ENCODE measurements at places on chromosomes 4 and X.

DNA sequence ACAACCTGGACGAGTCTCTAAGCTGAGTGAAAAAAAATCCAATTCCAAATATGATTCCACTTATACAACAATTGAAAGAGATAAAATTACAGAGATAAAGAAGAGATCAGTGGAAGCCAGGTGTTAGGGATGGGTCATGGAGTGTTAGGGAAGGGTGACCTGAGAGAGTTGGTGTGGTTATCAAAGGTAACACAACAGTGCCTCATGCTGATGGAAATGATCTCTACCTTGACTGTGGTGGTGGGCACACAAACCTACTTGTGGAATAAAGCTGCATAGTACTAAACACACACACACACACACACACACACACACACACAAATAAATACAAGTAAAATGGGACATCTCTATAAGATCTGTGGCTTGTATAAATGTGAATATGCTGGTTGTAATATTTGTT is 26.0 kb downstream of the BEND2 start:
- DNase-seq: no peak

DNA sequence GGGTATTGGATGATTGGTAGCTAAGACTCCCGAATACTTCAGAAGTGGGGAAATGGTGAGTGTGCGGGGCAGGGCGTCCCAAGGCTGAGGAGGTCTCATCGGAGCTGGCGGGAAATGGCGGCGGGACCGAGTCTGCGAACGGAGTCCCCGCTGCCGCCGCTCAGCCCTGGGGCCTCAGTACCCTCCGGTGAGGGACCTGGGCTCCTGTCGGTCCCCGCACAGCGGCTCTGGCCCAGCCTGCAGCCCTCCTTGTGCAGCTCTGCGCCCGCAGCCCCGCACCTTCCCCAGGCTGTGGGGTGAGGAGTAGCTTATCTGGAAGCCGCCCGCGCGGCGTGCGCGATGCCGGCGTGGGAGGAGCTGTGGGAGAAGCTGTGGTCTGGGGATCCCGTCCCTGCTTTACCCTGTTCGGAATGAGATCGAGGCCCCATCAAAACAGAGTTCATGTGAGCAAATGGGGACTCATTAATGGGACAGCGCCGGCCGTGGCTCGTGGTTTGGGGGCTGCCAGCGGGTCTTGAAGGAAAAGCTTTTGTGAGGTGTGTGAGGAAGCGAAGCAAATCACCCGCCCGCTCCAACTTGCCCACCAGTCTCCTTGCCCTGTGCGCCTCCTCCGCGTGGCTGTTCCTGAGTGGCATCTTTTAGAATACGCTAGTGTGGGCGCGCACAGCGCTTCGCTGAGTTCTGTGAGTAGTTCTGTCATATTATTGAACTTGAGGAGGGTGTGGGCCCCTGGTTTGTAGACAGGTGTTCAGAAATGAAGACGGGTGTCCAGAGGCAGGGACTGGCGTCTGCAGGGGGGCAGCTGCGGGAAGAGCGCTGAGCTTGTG is 531 bp downstream of the ZNF141 start:
- no peak for DNase-seq

DNA sequence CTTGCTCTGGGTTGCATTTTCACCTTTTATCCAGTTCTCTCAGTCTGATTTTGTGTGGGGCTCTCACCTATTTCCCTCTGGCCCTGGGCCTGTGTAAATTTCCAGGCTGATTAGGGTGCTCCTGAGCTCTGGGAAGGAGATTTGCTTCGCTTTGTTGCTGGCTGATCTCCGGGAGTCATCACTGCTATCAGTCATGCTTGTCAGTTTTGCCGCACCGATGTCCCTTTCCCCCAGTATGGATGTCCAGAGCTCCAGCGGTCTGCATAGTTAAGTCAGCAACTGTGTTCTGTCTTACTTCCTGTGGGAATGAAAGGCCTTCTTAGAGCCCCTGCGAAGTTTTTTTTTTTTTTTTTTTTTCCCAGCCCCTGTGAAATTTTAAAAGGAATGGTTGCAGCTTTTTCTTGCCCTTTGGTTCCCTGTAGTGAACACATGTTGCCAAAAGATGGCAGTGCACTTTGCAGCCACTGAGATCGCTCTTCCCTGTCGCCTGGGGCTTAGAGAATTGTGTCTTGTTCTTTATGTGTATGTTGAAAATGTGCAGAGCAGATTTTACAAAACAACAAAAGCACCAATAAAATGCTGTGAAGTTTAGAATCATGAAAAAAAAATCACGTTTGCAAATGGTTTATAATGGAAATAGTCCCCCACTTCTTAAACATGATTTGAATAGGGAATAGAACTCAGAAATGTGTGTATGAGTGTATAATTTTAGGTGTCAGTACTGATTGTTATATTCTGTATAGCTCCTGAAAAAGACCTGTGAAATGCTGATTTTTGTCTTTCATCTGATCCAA is 109.1 kb upstream of the SLC4A4 start:
- DNase-seq: peak; percentile 28

- no peak for DNase-seq
Measured at GRCh38 chr4:75655562-75655961, 17.6 kb downstream of the G3BP2 start.

DNA sequence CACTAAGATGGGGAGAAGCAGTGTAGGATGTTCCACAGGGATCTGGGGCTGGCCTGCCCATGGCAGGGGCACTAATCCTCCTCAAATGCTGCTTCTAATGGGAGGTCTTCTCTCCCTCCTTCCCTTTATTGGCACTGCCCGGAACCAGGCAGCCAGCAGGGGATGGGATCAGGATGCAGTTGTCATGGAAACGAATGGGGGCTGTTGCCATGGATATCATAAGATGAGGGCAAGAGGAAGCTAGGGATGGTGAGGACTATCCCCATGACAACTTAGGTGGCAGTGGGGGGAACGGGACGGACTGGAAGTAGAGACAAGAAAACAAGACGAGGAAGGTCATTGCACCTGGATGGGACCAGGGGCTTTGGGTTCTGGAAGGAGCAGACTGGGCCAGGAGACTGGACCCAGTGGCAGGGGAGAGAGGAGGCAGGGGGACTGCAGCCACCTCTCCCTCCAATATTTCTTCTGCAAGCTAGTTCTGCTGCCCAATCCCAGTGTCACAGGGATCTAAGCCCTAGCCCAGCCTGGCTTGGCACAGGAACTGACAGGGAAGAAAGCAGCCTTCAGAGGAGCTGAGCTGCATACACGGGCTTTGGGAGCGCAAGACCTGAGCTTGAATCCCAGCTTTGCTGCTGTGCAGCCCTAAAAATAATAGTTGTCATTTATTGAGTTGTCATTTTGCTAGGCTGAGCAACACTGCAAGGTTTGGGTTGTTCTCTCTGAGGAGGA is 19.0 kb downstream of the IQSEC2 start:
- DNase-seq: no peak

- DNase-seq: no peak
Measured at GRCh38 chr4:2363951-2364653, 54.3 kb downstream of the ZFYVE28 start.

- peak; percentile 14 for DNase-seq
Measured at GRCh38 chrX:117996918-117997480, 119.6 kb downstream of the KLHL13 start.

GRCh38 chr4:107009196-107009968 is 26.7 kb downstream of the DKK2 start:
- no peak for DNase-seq

GRCh38 chr4:123995936-123996335 is 599.3 kb downstream of the SPRY1 start:
- DNase-seq: no peak

- DNase-seq: no peak
Measured at GRCh38 chr4:139889264-139889663, 223.6 kb downstream of the MGST2 start.

DNA sequence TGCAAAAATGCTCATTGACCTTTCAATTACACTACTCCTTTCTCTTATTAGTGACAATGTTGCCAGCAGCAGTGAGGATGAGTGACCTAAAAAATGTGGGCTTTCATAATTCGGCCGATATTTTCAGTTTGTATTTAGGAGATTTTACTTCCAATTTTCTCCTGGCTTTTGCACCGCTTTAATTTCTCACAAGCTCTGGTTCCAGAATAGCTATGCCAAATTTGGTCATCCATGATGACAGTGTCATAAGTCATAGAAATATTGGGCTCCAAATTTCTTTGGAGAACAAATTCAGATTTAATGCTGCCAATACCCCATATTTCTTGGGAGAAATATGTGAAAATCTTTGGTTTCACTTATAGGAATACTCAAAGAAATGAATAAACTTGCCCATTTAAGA is 187.7 kb upstream of the HCCS start:
- DNase-seq: no peak

DNA sequence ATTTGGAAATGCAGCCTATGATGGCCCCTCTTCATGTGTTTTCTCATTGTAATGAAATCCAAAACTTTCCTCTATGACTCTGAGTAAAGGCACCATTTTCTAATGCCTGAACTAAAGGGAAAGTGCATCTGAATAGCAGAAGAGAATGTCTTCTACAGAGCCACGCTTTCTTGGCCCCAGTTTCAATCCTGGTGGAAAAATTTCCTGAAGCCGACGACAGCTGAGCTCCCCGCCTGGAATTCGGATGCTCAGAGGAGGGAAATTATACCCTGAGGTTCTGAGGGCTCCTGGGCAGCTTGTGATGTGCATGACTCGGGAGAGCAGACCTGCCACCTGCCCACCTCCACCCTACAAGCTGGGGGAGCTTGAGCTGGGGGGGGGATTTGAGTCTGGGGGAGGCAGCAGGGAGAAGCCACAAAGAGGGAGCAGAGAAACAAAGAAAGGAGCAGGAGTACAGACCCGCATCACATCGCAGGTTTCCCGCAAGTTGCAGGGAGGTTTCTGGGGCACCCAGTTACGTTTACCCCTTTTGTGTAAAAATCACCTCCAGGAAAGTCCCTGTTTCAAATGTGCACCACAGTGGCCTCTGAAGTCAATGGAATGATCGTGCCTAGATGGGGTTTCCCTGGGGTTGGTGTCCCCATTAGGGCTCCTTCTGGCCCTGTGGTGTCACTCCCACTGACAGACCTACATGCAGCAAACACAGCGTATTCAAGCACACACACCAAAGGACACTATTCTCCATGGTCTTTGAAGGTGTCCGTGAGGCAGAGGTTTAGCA is 145.6 kb upstream of the RBPJ start:
- no peak for DNase-seq

DNA sequence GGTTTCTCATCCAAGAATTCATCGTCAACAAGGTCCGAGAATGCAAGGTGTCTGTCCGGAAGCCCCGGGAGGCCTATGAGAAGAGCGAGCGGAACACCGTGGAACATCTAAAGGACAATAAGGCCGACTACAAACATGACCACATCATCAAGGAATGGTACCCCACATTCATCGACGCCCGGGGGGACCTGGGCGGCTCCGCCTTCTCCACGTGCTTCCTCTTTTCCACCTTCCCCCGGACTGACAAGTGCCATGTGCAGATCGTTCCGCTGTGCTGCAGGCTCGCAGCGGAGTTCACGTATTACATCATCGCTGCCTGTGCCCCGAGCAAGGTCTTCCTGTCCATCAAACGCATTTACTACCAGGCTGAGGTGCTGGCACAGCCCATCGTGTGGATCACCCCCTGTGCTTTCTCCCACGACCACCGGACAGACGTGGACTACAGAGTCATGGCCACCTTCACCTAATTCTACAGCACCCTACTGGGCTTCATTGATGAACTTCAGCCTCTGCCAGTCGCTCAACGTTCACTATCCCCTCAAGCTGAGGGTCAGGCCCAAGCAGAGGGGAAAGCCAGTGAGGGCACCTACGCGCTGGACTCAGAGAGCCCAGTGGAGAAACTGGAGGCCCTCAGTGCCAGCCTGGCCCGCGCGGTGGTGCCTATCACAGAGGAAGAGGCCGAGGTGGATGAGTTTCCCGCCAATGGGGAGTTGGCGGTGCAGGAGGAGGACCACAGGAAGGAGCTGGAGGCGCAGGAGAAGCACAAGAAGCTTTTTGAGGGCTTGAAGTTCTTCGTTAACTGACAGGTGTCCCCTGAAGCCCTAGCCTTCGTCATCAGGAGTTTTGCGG is 125.9 kb upstream of the PABPC4L start:
- DNase-seq: no peak

DNA sequence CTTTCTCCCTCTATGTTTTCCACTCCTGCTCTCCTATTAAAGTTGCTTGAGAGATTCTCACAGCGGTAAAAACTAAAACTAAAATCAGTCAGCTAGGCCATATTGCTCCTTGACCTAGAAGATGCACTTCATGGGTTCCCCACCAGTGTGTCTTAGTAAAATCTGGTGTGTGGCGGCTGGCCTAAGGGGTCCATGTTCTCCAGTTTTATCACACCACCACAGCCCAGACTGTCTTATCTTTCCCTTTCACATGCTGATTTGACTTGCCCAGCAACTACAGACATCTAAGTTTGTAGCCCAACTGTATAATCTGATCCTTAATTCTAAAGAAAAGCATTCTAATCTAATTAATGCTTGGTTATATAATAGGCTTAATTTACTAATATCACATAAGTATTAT is 68.0 kb downstream of the ATP8A1 start:
- DNase-seq: no peak

- DNase-seq: no peak
Measured at GRCh38 chr4:185637163-185637875, 102.0 kb upstream of the PDLIM3 start.

DNA sequence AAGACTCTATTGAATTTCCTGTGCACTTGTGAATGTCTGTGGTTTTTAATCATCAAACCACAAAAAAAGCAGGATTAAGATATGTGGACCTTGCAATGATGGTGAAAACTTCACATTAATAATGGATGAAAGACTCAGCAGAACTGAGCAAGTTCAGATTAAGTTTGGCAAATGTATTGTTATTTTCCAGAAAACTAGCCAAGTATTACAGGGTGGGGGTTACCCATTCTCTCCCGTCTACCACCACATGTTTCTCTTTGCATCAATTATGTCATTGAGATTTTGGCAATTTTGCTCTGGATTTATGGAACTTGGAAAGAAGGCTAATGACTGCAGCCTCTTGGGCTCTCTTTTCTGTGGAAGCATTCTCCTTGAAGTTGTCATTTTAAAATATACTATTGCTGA is 577.1 kb downstream of the ANKRD50 start:
- peak; percentile 7 for DNase-seq
